Vagina (tissue), 2 donors: ENCODE measurements at places on chromosomes 6 and 20.
A peak's percentile ranks its signal among the peaks of the same experiment; 100 is the strongest.

DNA sequence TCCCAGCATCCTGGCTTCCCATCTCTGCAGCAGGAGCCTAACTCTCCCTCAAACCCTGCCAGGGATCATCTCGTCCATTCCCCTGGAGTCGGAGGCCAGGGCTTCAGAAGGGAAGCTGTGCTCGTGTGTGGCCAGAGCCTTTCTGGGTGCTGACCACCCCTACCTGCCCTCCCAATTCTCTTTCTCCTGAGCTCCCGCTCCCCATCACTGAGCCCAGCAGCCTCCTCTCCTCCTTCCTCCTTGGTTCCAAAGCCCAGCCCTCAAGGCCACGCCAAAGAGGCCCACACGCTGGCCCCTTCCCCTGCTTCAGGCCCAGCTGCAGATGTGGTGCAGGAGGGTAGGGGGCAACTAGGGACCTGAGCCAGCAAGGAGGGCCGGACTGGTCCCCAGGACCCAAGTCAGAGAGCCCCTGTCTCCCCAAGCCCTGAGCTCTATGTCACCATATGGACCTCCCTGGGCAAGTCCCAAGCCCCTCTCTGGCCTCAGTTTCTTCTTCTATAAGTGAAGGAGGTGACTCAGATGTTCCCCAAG, 1.3 kb downstream of the FAM83C start:
- no peak for DNase-seq

- DNase-seq, result no peak
Observed at GRCh38 chr6:99216959-99217358, 132.5 kb downstream of the FAXC start.

GRCh38 chr6:14550410-14550809, 432.8 kb downstream of the CD83 start:
- DNase-seq, result no peak

DNA sequence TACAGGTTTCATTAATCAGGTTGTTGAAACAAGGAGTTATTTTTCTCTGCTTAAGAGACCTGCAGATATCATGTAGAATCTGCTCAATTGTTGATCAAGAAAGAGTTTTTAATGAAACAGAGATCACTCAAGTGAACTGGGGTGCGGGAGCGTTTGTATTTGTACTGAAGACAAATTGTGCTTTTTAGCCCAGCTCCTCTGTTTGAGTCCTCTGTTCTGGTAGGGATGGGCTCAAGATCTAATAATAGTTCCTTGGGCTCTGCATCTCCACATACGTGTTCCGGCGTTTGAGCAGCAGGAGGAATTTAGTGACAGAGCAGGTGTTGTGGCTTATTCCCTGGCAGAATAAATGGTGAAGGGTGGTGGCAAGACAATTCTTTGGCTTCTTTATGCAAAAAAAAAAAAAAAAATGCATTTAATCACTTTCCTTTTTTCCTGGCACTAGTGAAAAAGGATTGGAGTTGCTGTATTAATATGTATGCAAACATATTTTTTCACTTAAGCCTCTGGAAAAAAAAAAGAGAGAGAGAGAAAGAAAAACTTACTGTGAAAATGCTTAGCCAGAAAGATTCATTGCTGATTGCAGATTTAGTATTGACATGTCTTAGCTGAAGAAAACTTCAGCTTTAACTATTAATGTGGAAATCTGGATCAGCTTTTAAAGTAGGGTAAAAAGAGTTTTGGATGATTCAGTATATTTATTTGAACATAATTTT, 4.0 kb downstream of the CITED2 start:
- no peak for DNase-seq

GRCh38 chr6:2502096-2502997, 248.4 kb downstream of the MYLK4 start:
- peak; percentile 79 for DNase-seq

DNA sequence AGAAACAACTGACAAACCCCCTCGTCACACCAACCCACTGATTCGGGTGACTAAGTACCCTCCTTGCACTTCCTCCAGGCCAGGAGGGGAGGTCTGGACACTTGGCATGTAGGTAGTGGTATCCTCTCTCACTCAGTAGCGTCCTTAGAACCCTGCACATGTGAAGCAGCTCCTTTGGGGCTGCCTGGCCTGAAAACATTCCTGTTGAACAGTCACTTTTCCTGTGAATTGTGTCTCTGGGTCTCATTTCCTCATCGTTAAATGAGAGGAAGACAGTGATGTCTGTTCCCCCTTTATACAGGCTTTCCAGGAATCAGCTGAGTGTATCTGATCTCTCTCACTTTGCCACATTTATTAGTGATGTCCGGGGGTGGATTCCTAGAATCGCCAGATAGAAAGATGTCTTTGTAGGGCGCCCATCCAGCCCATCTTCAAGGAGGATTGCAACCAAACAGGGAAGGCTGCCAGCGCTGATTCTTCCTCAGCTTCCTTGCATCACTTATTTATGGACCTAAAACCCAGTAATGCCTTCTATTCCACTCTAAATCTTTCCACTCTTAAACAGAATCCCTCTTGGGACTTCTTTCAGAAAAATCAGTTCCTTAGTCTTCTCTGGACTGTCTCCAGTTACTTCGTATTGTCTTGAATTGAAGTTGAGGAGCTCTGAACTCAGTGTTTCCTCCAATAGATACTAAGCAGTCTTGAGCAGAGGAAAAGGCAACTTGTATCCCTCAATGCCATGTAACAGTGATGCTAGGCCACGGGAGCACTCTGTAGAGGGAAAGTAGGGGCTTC, 9.4 kb upstream of the POPDC3 start:
- DNase-seq, result no peak

DNA sequence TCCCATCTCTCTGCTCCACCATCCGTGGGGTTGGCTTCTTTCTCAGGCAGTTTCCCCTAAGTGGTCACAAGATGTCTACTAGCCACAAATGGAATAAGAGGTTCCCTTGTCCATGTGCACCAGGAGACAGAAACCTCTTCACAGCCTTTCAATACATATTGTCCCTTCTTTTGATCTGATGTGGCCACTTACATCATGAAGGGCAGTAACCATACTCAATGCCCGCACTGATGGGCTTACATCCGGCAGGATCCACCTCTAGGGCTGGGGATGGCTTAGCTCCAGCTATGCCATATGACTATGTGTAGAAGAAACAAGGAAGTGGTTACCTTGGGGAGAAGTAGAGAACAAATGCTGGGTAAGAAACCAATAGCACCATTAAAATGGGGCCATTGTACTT, 64.4 kb downstream of the PLEKHG1 start:
- DNase-seq, result no peak

DNA sequence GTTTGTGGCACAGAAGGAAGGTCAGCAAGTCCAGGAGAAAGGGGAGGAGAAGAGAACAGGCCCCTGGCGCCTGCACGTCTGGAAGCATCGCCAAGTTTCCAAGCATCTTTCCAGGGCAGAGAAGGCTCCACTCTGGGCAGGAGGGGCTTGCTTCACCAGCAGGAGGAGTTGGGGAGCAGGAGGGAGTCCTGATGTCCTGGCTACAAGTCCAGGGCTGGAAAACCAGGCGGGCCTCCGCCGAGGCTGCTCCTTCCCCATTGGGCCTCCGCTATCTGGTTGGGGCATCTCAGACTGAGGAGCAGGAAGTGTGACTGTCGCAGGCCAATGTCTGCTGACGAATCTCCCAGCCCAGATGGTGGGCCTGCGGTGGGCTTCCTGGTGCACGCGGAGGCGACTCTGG, 421.9 kb downstream of the PREX1 start:
- no peak for DNase-seq

GRCh38 chr6:142893088-142893487, 51.9 kb downstream of the HIVEP2 start:
- DNase-seq, result no peak
